ENCODE measurements at places on chromosomes 16 and 17.

DNA sequence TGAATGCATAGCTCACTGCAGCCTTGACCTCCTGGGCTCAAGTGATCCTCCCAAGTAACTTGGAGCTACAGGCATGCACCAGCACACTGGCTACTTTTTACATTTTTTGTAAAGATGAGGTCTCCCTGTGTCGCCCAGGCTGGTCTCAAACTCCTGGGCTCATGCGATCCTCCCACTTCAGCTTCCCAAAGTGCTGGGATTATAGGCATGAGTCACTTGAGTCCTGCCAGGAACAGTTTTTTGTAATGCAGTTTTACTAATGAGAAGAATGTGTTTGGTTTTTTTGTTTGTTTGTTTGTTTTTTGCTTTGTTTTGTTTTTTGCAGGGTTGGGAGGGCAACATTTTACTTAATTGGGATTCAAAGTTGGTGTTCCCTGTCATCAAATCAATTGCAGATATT, 22.2 kb downstream of the SOST start:
- no peak for DNase-seq

GRCh38 chr17:65785109-65785508, 223.7 kb upstream of the AXIN2 start:
- peak; percentile 18 for DNase-seq

DNA sequence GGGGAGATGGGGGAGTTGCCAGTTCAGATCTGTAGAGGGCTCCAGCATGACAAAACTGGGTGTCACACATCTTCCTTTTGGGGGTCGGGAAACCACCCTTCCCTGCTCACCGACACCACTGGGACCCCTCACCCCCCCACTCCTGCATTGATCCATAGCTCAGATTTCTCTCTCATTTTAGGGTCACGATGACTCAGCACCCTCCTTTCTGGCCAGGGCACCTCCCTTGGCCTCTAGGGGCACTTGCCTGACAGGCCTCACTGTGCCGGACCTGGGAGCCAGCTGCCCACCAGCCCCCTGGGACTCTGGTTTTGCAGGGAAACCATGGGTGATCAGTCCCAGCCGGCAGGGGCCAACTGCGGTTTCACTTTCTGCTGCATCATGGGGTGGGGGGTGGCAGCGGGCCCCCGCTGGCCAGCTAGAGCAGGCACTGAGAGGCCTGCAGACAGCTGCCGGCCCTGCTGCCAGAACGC, 239.4 kb downstream of the MRTFB start:
- DNase-seq = peak; percentile 56

- no peak for DNase-seq
Observed at GRCh38 chr17:83018658-83019193, 60.7 kb upstream of the METRNL start.

Data from A549 (cell line).